ENCODE measurements at places on chromosomes 6 and 20.
A peak's percentile ranks its signal among the peaks of the same experiment; 100 is the strongest.

DNA sequence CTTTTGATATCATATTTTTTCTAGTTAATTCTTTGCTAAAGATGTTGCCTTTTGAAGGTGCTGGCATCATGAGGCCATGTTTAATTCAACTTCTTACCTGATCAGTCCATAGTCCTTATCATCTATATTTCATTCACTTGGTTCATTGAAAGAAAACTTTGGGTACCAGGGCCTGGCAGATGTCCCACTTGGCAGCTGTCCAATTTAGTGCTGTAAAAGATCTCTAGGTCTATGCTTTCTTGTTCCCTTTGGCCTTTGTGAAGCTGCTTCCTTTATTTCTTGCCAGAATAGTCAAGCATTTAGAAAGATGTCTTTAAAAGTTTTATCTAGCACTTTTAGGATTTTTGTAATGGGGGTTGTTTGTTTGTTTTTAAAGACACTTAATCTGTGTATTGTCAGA lies 61.7 kb upstream of the EYA4 start:
- no peak for DNase-seq

DNA sequence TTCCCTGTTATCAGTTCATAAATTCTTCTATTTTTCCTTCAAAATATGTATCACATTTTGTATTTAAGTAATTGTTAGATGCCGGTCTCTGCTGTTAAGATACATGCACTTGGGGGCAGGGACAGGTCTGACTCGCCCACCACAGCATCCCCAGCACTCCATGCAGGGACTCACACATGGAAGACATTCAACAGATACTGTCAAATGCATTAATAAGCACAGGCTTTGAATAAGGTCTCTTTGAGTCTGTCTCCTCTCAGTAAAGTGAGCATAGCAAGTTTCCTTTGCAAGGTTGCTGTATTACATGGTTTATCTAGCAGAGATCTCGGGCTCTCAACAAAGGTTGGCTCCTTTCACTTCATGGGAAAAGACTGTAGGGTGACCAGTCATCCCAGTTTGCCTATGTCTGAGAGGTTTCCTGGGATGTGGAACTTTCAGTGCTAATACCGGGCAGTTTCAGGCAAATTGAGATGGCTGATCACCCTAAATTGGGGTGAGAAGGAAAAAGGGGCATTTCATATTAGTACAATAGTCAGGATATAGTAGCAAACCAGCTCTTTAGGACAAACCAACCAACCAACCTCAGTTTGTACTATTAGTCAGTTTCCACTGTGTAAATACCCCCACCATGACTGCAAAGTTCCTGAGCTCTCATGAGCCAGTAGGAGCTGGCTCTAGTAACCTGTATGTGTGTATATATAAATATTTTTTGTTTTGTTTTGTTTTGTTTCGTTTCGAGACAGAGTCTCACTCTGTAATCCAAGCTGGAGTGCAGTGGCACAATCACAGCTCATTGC lies 15.0 kb downstream of the JPH2 start:
- DNase-seq = no peak

DNA sequence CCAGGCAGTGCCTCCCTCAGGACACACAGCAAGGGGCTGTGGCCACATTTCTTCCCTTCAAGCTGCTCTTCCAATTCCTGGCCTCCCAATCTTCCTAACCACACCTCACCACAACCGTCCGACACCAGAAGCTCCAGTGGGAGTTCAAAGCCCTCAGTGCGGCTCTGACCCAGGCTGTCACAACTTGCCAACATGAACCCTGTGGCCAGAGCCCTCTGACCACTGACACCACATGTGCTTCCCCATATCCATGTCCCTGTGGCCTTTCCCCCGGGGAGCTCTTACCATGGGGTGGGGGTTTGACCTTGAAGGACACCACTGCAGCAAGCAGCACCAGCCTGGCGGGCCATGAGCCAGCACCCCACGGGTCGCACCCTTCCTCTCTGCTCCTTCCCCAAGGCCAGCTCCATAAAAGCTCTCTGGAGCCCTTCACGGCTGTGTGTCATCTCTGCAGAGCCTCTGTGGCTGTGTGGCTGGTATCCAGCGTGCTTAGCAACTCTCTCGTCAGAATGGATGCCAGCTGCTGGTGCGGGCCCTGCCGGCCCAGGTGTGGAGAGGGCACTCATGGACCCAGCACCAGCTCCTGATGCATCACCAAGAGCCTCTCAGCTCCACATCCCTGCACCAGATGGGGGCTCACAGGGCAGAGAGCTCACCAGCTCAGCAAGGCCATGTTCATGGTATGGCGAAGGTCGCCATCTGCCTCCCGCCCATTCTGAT lies 106.1 kb downstream of the PSMB1 start:
- DNase-seq = no peak

DNA sequence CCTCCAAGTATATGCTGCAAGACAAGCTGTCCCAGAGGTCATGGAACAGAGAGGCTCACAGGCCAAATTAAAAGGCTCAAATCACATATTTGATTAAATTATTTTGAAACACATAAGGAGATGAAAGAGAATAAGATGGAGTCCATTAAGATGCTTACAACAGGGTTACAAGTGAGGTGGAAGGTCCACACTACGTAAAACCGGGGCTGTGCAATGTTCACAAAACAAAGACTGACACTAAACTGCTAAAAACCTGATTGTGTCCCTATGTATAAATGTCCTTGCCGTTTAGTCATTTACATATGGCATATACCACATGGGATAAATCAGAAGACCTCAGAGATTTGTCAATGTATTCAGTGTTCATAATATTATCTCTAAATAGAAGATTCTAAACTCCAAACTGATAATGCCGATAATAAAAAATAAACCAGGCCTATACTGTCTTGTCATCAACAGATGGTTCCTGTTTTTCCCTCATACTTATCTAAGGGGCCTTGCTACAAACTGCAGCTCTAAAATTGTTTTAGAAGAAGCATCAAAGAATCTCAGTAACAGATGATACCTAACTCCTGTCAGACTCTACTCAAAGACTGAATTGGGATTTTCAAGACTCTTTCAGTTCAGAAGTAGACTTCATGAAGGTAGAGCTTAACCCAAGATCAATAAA lies 51.8 kb upstream of the RIPOR2 start:
- DNase-seq = no peak

DNA sequence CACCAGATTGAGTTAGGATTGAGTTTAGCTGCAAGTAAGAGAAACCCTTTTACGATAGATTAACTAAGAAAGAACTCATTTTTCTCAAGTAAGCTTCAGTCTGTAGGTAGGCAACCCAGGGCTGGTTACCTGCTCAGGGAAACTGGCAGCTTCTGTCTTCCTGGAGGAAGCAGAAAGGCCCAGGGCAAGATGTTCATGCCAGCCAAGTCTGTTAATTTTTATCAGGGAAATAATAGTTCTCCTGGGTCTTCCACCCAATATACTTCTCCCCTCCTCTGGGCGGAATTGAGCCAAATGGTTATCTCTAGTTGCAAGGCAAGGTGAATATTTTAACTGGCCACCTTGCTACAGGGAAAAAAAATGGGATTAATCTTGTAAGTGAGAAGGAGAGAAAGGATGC lies 98.2 kb downstream of the UTRN start:
- no peak for DNase-seq

GRCh38 chr20:58145506-58146080 lies 82.9 kb downstream of the ANKRD60 start:
- DNase-seq = no peak

- peak; percentile 58 for DNase-seq
Measured at GRCh38 chr6:37182736-37183590, 13.0 kb downstream of the PIM1 start.

GRCh38 chr6:31197559-31198305 lies 27.2 kb upstream of the POU5F1 start:
- DNase-seq = peak; percentile 94

- DNase-seq = no peak
Measured at GRCh38 chr6:26172608-26172968, 85.4 kb downstream of the HFE start.

- no peak for DNase-seq
Measured at GRCh38 chr20:25081065-25081729, 744 bp downstream of the VSX1 start.

DNA sequence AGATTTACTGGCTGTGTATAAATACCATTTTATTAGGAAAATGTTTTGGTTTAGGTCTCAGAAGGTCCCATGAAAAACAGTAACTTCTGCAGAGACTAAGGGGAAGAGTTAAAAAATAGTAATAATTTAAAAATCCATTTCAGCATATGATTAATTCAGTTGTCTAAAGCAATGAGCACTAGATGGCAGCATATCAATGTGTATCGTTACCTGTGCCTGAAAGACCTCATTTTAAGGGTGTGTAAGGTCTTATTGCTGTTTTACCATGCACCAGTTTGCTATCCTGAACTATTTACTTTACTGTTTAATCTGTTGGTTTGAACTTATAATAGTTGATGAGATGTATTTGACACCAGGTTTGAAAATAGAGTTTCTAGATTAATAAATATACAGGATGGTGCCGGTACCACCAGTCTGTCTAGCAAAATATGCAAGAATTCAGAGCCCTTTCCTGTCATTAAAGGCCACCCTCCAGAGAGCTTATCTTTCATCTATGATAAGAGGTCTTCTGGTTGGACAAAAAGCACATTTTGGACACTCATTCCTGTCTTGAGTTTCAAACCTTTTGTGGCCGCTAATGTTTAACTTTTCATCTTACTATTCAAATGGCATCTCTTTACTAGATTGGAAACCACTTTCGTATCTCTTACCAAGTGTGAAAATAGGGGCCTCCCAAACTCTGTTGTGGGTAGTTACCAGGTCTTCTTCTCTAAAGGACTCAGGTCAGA lies 8.9 kb upstream of the AHI1 start:
- DNase-seq = no peak

- no peak for DNase-seq
Measured at GRCh38 chr6:158168040-158168289, at the start of gene SERAC1. SERAC1 (minus strand) TSS chr6:158168262; CDS start chr6:158158363, 9,899 bp downstream.

DNA sequence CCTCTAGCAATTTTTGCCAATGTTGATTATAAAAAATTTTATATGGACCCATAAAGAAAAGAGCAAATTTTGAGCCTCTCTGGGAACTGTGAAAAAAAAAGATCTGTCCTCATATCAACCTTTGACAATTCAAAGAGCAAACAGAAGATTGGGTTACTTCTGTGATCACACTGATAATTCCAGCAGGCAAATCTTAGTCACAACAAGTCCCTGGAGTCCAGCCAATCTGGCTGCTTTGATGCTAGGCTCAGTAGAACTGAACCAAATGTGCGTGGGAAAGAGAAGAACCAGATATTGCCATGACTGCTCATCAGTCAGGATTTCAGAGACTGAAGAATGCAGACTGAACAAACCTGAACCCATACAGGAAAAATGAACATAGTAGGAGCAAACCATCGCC lies 438.4 kb upstream of the FLRT3 start:
- no peak for DNase-seq

DNA sequence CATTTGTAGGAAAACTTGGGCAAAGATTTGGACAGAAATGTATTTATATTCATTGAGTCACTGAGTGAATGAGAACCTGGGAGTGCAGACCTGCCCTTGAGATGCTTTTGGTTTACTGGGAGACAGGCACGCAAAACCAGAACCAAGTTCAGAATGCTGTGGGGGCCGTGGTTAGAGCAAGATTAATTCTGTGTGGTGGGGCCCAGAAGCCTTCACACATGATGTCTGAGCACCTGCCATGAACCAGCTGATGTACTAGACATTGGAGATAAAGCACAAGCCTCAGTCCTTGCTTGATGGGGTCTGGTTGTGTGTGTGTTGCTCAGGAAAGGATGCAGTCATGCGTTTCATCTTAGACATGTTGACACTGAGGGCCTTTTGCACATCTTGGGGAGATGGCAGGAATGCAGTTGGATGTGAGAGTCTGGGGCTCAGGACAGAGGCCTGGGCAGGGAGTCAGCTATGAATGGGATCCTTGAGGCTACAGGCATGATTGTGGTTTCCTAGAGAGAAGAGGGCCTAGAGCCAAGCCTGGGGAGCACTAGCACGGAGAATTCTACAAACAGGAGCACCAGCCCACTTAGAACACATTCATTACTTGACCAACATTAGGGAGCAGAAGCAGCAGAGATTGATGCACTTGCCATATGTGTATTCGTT lies 114.3 kb upstream of the TMEM181 start:
- no peak for DNase-seq

GRCh38 chr6:14718861-14719260 lies 527.0 kb upstream of the JARID2 start:
- no peak for DNase-seq

- no peak for DNase-seq
Measured at GRCh38 chr20:3116341-3116740, 31.8 kb upstream of the AVP start.

DNA sequence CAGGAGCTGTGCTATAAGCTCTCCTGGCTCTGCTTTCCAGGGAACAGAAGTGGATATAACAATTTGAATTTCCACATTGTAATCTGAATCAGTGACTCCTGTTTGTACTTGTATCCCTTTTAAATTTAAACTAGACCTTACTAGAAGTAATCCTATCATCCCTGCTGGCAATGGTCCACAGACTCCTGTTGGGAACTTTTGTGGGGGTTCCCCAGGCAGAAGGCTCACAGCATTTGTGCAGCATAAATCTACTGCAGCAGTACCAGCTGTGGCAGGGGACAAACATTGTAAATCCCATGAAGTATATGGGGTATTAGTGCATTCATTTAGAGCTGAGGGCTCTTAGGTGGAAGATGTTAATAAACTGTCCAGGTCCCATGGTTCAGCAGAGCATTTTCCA lies 12.0 kb upstream of the PDCD2 start:
- no peak for DNase-seq

- DNase-seq = no peak
Measured at GRCh38 chr20:56897958-56898349, 268.8 kb downstream of the TFAP2C start.

DNA sequence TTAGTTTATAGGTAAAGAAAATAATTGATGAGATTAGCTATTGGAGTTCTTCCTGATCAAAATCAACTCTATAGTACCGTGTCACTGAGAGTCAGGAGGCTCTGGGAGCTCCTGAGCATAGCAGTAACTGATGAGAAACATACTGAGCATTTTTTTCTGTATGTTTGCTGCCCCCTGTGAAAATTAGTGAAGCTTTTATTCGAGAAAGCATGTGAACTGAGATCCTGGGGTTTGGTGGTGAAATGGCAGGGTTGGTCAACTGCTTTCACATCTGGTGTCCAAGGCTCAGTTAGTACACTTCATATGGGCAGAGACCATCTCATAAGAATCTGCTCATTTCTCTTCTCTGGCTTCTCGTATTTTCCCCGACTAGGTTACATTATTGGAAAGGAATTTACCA lies 4.1 kb upstream of the ABT1 start:
- DNase-seq = no peak

DNA sequence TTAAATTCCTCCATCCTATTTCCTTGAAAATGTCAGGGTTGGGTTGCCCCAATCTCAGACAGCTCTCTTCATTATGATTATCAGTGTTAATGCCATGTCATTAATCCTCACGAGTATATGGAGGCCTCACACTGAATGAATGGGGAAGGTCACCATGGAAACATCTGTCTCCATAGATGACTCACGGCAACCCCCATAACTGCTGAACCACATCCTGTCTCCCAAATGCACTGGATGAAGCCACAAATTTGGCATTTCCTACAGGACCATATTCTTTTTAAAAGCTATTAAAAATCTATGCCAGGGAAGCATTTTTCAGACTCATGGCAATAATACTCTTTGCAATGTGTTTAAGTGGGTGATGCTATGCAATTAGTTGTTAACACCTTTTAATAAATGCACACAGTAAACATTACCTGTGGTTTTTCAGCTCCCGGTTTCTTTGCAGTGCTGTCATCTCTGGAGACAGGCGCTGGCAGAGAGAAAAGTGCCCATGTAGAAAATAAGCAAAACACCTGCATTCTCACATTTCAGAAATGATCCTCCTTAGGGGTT lies 80.1 kb upstream of the PTPRK start:
- DNase-seq = no peak

Measured in activated naive CD4-positive, alpha-beta T cell treated with Interleukin-2 at 50 U/mL for 16 hours (primary cell).